ENCODE measurements at places on chromosomes 6 and 20.
A peak's percentile ranks its signal among the peaks of the same experiment; 100 is the strongest.

GRCh38 chr6:24759718-24760117 lies 15.0 kb upstream of the GMNN start:
- DNase-seq, result no peak

DNA sequence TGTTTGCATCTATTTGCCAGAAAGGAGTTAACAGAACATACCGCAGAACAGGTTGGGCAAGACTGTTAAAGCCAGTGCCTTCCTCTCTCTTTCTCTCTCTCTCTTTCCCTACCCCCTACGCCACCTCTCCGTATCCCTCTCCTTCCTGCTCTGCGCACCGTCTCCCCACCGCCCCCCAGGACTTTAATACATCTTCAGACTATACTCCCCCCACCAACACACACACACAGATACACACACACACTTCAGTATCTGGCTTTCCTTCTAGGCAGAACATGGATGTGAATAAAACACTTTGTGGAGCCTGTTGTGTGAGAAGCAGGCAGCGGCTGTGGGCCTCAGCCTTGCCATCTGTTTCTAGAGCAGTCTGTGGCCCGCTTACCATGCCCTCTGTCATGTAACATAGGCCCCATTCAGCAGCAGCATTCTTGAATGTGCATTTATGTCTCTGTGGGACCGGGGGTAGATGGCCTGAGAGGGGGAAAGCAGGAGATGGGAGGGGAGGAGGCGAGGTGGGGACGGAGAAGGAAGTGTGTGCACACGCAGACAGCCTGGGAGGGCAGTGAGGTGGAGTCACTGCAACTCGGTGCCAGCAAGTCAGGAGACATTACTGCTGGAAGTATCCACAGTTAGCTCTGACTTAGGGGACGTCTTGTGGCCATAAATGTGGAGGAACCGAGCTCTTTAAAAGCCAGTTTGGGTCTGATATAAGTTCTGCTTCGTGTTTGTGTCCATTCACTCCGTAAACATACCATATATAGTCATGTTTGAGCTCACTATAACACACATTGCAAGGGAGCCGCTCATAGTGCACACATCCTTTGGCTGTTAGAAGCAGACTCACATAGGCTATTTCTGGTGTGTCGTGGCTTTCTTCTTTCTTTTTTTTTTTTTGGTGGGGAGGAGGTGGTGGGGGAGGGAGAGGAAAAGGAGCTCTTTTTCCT lies 38.4 kb downstream of the RREB1 start:
- DNase-seq, result peak; percentile 36

- no peak for DNase-seq
These were observed 44.4 kb upstream of the NHSL1 start for GRCh38 chr6:138543657-138544056.

- DNase-seq, result no peak
These were observed 6.3 kb downstream of the PPP1R14C start for GRCh38 chr6:150149146-150149545.

Measured in SK-MEL-5 (cell line).